ENCODE measurements at places on chromosomes 1 and 21.

- no peak for DNase-seq
Measured at GRCh38 chr1:229300099-229300757, 29.3 kb downstream of the RAB4A start.

DNA sequence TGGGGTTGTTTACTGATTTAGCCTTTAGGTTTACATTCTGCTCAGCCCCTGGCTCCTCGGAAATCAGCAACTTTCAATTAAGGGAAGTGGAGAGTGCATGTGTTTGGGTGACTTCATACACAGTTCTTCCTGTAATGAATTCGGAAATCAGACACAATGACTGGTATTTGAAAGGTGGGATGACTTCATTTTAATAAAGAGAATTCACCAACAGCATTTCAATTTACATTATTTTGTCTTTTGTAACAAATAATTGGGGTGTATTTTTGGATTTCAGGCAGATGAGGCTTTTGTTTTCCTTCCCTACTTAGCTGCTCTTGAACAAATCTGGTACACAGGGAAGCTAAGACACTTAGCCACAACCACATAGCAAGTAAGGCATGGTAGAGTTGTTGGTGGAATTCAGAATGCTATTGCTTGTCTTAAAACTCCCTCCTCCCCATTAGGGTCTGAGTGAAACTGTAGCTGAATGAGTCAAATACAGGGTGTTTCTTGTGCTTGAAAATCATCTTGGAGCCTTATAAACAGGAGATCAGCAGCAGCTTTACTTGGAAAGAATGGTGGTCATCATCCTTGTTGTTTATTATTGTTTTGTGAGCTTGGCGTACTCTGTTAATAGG, 917 bp downstream of the STX12 start:
- no peak for DNase-seq

DNA sequence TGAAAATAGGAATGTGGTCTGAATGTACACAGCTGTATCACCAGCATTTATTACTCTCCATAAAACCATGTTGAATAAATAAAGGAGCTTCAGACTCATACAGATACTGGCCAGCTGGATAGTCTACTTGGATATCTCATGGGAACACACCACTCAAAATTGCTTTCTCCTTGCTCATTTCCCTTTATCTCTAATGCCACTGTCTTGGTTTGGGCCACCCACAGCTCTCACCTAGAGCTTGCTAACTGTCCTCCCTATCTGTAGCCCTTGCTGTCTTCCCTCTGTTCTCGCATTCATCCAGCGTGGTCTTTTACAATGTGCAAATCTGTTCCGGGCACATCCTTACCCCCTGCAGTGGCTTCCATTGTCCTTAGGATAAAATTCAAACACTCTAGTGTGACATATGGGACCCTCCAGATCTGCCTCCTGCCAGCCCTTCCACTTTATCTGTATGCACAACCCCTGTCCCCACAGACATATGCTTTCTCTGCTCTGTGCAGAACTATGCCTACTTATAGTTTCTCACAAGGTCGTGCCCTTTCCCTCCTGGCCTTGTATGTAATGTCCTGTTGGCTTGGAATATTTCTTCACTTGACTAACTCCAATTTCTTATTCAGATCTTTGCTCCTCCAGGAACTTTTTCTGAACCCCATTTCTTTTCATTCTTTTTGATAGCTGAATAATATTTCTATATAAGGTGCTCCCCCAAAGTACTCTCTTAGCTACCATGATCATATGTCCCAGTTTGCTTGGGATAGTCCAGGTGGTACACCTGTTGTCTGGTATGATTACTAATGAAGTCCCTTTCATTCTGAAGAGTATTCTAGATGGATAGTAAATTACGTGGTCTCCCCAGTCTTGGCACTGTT, 2.9 kb downstream of the FLVCR1 start:
- no peak for DNase-seq

GRCh38 chr1:196887515-196888239, at the start of gene CFHR4:
Gene CFHR4, plus strand, starts transcription at chr1:196888052. Its CDS starts 99 bp downstream, at chr1:196888151.
- DNase-seq = no peak

GRCh38 chr21:25569084-25569483, 38.2 kb downstream of the MRPL39 start:
- no peak for DNase-seq

DNA sequence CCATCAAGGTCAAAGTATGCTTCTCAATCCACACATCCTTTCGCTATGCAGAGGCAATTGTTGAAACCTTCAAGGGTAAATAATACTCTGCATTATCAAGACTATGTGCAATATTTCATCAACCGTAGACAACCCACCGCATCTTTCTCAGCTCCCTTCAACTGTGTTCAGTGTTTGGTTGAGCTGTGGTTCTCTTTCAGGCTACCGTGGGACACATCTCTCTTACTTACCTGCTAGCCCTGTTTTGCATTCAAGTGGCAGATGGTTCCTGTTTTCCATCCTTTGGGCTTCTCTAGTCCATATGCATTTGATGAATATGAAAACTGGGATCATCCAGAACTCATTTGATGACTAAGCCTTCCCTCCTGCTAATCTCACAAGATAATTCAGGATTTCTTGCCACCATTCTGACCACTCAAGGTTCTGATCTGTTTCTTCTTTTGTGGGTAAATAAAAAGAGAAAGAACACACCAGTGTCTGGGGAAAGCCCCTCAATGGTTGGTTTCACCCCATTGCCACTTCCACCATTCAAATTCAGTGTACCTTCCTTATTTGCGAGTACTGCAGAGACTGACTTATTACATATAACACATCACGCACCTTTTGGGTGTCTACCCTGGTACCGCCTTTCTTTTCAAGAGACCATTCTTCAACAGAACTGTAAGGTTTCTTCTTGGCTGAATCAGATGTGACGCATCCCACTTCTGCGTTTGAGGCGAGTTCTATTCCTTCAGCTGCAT, 61.7 kb downstream of the BACE2 start:
- DNase-seq = no peak

DNA sequence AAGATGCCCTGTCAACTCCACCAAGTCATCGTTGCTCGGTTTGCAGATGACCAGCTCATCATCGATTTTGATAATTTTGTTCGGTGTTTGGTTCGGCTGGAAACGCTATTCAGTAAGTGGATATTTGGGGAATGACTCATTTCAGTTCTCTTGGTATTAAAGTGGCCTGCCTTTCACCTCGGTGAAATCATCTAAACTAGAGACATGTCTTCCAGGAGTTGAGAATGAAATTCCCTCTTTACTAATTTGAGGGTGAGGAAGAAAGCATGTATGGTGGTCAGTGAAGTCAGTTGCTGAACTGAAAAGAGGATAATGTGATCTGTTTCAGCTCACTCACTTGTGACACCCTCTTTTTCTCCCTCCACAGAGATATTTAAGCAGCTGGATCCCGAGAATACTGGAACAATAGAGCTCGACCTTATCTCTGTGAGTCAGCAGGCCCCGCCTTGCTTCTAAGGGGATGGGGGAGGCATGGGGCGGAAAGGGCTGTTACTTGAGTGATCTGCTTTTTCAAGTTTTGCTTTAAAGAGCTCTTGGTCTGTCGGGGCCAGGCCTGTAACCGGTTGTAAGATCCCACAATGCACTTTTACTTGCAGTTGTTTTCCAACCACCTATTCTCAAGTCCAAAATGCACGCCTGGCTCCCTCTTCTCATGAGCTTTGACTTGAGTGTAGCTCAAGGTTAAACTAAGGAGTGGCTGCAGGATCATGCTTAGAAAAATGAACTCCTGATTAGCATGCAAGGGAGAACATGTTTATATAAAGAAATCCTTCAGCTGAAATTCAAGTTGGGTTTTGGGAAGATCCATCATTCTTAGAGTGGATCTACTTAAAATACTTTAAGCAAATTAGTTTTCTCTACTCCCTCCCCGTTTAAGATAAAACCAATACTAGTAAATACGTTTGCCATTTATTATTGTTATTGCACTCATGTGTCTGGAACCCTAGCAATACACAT, 59.8 kb downstream of the CAPN2 start:
- no peak for DNase-seq

DNA sequence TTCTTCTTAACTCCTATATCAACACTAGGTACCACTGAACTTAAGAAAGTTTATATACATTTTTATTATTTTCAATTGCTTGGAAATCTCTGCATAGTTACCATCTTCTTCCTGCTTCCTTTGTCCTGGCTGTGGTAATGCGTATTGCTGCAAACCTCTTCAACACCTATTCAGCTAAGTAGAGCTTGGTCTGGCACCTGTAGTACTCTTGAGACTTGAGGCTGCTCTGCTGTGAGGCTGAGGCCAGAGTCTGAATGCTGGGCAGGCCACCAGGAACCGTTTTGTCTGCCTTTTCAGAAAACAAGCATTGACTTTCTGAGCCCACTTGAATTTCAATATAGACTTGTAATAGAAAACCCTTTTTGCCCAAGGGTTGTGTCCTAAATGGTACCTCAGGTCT, 52.0 kb upstream of the RGS2 start:
- DNase-seq = no peak

GRCh38 chr1:9275567-9276034, 17.1 kb upstream of the SPSB1 start:
- peak; percentile 76 for DNase-seq

DNA sequence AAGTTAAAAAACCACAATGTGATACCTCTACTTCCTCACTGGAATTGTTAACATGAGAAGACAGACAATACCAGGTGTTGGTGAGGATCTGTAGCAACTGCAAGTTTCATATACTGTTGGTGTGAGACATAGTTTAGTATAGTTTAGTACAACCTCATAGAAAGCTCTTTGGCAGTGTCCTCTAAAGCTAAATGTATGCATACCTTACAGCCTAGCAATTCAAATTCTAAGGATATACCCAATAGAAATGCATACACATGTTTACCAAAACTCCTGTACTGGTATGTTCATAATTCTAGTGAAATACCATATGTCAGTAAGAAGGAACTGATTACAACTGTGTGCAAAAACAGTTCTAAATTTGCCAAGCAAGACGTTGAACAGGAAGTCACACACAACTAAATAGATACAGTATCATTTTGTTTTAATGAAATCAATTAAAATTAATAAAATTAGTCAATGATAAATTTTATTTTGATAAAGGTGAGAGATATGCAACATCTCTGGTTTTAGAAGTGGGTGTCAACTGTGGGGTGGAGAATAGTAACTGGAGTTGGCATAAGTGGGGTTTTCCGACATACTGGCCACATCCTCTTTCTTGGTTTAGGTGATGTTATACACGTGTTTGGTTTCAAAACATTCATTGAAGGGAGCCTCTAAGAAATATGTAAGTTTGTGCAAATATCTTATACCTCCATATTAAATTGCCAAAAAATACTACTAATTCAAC, 450.7 kb downstream of the PTPRC start:
- DNase-seq = peak; percentile 41

DNA sequence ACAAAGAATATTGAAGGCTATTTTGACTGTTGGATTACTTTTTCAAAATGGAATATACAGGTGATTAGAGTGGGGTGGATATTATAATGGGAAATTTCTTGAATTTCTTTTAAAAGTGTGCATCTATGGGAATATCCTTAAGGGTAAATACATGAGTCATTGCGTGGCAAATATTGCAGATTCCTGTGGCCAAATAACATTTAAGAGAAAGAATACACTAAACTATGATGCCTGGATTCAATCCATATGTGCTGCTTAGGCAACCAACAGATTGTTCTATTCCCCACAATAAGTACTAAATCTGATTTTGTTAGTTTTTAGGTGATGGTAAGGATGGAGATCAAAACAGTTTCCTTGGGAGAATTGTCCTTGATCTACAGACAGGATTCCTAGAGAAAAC, 119.5 kb downstream of the HMCN1 start:
- no peak for DNase-seq

GRCh38 chr1:26391450-26391849, 18.9 kb upstream of the ZNF683 start:
- peak; percentile 63 for DNase-seq

- no peak for DNase-seq
Measured at GRCh38 chr1:163650624-163651023, 328.9 kb downstream of the NUF2 start.

- no peak for DNase-seq
Measured at GRCh38 chr21:43588957-43589356, 70.3 kb downstream of the HSF2BP start.

DNA sequence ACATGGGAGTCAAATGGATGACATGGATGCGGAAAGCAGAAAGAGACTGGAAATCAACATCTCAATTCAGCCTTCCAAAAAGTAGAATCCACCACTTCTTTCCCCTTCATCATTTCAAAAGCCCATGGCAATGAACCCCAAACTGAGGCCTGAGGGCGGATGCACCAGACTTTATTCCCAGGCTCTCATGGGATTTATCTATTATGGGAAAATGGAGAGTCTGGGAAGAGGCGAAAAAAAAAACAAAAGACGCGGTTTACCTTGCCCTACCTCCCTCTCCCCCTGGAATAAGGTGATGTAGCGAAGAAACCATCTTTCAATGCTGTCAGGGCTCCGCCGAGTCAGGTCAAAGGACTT, 624 bp downstream of the KIFAP3 start:
- no peak for DNase-seq

DNA sequence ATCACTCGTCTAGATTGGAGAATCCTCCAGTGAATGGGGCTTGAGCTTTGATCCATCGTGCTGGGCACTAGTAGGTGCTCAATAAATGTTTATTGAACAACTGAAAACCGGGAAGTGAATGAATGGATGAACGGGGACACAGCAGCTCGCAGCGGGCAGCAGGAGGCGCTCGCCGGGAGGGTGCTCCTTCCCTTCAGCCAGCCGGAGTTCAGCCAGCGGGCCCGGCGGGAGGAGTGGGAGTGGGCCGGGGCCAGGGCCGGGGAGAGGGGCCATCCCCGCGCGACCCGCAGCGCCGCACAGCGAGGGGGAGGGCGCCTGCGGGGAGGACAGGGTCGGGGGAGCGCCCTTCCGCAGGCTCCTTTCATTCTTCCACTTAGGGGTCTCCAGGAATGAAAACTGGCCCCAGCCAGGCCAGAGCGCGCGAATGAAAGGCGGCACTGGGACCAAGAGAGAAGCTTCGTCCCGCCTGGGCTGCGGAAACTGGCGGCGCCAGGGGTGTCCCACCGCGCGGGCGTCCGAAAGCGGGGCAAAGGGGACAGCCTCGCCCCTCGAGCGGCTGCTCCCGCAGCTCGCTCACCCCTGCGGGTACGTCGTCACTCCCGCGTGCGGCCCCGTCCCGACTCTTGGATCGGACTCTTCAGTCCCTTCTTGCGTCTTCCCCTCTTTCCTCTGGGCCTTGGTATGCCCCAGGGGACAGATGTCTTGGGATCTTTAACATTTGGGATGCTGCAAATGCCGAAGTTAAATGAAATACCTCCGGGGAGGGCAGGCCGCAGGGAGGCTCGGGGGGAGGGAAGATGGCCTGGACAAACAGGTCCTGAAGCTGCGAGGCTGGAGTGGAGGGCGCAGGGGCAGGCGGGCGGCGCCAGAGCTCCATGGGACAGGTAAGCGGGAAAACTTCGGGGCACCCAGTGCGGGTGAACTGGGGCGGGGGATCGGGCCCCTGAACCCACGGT, 3.6 kb upstream of the INAVA start:
- peak; percentile 71 for DNase-seq

DNA sequence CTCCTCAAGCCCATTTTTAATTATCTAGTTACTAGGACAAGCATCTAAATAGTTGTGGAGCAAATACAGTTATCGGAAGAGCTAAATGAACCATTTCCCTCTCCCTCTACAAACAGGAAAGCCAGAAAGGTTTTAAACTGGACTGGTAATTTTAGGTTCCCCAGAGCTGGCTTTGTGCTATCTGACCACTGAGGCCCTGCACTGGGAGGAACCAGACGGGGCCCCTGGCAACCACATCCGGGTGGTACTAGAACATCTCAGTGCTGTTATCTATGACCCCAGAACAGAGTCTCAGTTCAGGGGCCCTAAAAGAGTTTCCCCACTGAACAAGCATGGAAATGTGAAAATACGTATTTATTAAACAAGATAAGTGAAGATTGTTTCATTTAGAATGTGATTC, 7.7 kb upstream of the RSPH1 start:
- no peak for DNase-seq

GRCh38 chr21:15135867-15136629, 71.2 kb upstream of the NRIP1 start:
- no peak for DNase-seq
